Neuronal stem cell (in vitro differentiated cells): ENCODE measurements at places on chromosomes 11 and 22.

DNA sequence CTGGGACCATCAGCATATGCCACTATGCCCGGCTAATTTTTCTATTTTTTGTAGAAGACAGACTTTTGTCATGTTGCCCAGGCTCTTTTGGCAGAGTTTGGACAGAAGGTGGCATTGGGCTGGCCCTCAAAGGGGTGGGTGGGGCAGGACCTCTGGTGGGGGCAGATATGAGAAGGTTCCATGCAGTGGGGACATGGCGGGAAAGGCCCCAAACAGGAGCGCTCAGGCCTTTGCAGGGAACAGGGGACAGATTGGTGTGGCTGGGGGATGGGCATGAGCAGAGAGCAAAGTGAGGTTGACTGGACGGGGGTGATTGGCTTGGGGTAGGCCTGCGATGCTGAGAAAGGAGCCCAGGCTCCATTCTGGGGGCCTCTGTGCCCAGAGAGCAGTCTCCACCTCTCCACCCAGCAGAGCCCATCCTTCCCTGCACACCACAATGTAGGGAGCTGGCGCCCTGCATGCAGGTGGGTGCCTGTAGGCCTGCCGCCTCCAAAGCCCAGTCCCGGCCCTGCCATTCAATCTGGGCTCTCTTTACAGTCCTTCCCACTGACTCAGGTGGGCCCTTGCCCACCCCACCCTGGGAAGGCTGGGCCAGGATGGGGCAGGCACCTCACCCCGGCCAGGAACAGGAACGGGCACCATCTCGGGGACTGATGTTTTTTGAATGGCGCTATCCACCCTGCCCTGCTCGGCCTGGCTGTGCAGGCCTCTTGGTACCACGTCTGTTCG is 98.7 kb downstream of the MORC2 start:
- no peak for DNase-seq

GRCh38 chr22:36274531-36274930 is 21.6 kb downstream of the APOL1 start:
- DNase-seq: no peak

DNA sequence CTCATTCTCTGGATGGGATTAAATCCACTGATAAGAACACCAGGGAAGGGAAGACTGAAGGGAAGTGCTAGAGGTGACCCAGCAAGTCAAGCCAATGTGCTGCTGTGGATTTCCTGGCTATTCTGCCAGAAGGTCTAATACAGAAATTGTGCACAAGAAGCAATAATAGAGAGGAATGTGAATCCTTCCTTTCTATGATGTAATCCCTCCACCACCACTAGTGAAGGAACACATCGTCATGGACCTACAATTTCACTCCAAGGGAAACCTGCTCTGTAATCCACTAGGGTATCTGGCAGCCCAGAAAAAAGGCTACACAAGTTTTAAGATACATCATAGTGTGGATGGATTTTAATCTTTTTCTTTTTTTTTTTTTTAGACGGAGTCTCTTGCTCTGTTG is 17.4 kb downstream of the LARGE2 start:
- no peak for DNase-seq

- DNase-seq: no peak
Observed at GRCh38 chr22:19806213-19807160, 45.9 kb downstream of the TBX1 start.

DNA sequence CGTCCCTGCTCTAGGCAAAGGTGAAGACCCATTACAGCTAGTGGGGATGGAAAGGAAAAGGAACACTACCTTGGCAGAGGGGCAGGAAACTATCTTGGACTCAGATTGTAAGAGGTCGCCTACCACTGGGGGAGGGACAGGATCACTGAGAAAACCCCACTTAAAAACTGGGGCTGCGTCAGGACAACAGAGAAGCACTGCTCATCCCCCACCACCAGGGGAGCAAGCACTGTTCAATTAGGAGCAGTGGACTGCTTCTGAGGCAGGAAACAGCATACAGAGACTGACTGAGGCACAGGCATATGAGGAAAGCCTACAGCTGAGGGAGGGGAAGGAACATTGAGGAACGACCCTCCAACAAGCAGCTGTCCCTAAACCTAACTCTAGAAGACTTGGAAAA is 20.8 kb upstream of the DLAT start:
- no peak for DNase-seq

DNA sequence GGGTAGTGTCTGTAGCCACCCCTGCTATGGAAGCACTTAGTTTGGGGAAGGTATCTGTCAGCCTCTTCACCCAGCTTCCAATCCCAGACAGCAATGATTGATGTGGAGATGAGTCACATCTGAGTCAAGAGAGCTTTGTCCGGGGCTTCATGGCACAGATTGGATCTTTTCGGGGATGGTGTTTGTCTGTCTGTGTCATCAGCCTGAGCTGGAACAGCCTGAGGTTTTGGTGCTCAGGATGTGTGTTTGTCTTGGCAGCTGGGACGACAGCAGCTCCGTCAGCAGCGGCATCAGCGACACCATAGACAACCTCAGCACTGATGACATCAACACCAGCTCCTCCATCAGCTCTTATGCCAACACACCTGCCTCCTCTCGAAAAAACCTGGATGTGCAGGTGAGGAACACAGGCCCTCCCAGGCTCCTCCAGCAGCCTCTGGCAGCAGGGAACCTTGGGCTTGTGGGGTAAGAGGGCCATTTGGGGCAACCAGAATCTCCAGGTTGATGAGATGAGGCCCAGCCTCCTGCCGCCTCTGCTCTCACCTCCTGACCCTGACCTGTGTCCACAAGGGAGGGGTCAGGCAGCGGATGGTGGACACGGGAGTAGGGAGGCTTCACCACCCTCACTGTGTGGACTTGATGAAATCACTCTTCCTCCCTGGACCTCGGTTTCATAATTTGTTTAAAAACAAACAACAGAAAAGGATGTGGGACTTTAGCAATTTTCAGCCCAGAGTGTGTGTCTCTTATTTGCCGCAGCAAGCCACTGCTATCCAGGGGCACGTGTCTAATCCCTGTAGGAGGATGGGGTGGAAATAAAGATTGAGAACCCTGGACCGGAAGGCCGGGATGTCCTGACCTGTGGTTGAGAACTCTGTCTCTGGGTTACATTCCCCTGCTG is 124.3 kb downstream of the DBX1 start:
- DNase-seq: no peak

DNA sequence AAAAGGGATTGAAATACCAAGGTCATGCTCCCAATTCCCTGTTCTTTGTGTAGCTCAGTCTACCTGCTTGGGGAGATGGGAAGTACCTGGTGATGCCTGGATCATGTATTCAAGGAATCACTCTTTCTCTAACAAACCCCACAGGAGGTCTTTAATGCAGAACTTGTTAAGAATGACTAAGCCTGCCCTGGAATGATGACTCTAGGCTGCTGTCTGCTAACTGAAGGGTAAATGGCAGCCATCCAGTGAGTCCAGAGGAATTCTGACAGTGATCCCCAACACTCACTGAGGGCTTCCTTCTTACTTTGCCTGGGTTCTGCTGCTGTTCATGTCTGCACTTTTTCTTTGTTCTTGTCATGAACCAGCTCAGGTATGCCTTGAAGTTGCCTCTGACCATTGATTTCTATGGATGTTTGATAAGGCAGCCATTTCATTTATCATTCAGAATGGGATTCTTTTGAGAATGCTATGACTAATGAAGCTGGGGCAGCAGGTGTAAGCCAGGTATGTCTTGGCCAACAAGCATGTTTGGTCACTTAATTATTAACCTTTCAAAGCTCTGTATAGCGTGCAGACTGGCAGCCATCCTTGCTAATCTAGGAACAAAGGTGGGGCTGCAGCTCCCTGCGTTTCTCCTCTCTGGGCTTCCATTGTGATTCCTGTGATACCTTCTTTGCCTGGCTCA is 11.4 kb downstream of the PRSS23 start:
- no peak for DNase-seq

GRCh38 chr11:59097113-59097708 is 9.8 kb upstream of the FAM111B start:
- DNase-seq: peak; percentile 35

GRCh38 chr22:38461414-38462081 is 6.3 kb upstream of the KDELR3 start:
- DNase-seq: peak; percentile 92

- DNase-seq: no peak
Observed at GRCh38 chr11:34600339-34601084, 20.4 kb upstream of the EHF start.

GRCh38 chr11:93603225-93604007 is 58.1 kb upstream of the CEP295 start:
- DNase-seq: no peak

GRCh38 chr11:113615773-113616172 is 90.3 kb downstream of the TMPRSS5 start:
- no peak for DNase-seq

DNA sequence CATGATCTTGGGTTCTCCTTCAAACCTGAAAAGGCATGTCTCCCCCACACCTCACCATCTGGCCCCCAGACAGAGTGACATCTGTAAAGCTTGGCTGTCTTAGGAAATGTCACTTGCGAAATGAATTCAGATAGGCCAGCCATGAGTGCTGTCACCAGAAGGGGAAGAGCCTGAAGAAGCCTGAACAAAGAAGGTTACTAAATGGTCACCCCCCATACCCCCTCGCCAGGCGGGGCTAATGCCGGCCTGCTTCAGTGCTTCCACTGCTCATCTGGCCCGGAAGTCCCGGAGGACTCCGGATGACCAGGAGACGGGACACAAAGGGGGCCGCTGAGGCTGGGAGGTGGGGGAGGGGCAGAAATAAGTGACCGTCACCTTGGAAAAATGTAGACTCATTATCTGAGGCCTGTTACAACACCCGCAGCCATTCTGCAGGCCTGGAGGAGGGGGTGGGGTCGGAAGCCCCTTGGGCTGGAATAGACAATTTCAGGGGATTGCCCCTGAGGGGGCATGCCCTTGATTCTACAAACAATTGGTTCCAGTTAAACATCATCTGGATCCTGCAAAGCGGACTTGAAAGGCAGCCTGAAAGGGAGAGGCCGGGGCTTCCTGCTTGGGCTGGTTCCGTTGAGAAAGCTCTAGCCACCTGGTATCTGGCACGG is 43.2 kb downstream of the NAT10 start:
- no peak for DNase-seq

DNA sequence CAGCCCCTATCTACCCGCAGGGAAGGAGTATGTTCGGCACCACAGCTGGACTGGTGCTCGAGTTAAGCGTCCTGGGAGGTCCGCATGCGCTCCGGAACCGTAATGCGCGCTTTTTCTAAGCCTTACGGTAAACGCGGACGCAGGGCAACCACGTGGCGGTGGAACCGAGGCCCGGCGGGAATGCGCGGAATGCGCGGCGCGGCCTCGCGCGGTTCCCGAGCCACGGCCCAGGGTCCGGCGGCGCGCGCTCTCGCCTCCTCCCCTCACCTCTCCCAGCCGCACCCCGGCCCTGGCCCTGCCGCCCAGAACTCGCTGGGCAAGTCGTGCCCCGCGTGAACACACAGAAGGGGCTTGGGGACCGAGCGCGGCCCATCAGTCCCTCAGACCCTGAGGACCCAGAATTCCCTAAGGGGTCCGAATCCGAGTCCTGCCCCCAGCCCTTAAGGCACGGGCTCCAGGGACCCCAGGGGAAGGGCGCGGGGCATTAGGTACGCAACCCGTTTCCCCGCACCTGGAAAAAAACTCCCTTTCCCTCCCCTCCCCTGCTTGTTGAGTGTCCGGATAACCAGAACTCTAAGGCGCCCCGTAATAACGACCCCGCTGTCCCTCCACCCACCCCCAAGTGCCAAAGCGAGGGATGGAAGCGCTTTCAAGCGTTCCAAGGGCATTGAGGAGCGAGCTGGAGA is 4.3 kb upstream of the CCND1 start:
- DNase-seq: peak; percentile 76

DNA sequence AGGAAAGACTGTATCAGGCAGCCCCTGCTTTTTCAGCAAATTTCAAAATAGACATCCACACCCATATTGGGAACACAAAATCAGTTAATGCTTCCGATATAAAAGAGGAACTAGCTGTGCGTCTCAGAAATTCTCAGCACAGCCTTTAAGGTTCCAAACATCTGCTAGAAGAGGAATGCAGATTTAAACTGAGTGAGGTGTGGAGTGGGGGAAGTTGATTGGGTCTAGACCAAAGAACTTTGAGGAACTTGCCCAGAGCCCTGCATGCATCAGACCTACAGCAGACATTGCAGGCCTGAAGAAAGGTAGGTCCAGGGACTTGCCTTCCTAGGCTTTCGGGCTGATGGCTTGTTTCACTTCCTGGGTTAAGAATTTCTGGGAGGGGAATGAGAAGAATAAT is at the start of gene MS4A4A:
TSS of gene MS4A4A (plus strand) at position 255 of the 400 bp plus-strand sequence. CDS start at position 265, 10 bp downstream.
- no peak for DNase-seq

DNA sequence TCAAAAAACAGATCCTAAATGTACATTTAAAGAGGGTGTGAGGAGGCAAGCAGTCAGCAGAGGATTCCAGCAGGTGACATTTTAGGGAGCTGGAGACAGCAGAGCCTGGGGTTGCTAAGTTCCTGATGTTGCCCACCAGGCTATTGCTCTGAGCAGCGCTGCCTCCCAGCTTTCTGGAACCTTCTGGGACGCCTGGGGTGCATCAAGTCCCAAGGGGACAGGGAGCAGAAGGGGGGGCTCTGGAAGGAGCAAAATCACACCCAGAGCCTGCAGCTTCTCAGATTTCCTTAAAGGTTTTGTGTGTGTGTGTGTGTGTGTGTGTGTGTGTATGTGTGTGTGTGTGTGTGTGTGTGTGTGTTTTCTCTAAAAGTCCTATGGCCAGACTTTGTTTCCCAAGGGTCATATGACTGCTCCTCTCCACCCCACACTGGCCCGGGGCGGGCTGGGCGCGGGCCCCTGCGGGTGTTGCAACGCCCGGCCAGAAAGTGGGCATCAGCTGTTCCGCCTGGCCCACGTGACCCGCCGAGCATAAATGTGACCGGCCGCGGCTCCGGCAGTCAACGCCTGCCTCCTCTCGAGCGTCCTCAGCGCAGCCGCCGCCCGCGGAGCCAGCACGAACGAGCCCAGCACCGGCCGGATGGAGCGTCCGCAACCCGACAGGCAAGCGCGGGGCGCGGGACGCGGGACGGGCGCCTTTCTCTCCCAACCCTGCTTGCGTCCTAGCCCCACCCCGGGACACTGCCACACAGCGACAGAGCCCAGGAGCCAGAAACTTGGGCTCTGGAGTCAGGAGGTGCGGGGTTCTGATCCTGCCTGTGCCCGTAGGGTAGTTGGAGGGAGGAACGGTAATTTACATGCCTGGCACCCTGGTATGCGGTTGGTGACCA is at the start of gene HMOX1:
TSS of gene HMOX1 (plus strand) at position 560 of the 887 bp plus-strand sequence. CDS start at position 638, 78 bp downstream.
- peak; percentile 49 for DNase-seq

DNA sequence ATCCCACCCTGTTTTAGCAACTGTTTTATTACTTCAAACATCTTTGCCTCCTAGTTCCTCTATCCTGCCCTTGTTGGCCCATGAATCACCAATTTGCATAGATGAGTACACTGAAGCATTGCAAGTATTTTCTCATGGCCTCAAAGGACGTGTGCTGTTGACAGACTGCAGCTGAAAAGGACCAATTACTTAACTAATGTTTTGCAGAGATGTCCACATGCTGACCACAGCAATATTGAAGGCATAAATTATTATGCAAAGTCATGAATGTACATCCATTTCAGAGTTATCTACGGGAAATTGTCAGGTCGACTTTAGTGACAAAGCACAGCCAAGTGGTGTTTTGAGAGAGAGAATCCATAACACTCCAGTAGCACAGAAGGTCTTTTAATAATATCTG is 64.8 kb downstream of the CADM1 start:
- DNase-seq: no peak

GRCh38 chr11:74679513-74679865 is 51.7 kb downstream of the CHRDL2 start:
- DNase-seq: no peak
